ENCODE measurements at places on chromosomes 1 and 21.

- no peak for DNase-seq
Observed at GRCh38 chr1:27058966-27059669, 46.5 kb upstream of the TENT5B start.

- DNase-seq: no peak
Observed at GRCh38 chr21:39647476-39647875, 34.7 kb downstream of the B3GALT5 start.

- DNase-seq: no peak
Observed at GRCh38 chr21:43613755-43614638, 45.3 kb downstream of the HSF2BP start.

- DNase-seq: no peak
Observed at GRCh38 chr1:119815361-119815760, 4.1 kb upstream of the REG4 start.

GRCh38 chr1:162284206-162284955 lies 92.3 kb downstream of the SPATA46 start:
- DNase-seq: no peak

- DNase-seq: no peak
Observed at GRCh38 chr21:35476621-35477395, 427.7 kb upstream of the RUNX1 start.

Data from activated gamma-delta T cell treated with Interleukin-2 at 50 U/mL for 16 hours (primary cell).